ENCODE measurements at places on chromosomes 2 and 18.

DNA sequence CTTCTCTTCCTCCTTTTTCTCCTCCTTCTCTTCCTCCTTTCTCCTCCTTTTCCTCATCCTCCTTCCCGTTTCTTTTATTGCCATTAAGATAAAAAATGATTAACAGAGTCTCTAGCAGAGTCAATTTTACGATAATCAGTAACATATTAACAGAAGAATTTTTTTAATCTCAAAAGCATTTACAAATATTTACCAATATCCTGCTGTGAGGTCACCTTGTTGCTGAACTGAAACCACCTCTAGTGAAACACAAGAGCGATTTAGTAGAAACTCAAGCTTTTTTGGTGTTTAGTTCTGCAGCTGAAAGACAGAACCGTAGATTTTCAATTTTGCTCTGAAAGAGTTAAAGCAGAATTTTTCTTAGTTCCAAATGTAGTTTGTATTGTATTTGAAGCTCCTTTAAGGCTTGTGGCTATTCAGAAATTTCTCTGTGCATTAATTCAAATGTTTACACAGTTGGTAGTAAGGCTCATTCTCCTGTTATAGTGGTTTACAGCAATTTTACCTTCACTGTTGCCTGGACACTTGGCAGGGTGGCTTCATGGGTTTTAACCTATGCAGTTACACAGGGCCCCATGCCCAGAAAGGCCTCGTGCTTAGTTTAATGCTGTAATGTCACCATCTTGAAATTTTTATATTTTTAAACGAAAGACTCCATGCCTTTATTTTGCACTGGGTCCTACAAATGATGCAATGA is 1106.6 kb upstream of the FAM98A start:
- no peak for DNase-seq

DNA sequence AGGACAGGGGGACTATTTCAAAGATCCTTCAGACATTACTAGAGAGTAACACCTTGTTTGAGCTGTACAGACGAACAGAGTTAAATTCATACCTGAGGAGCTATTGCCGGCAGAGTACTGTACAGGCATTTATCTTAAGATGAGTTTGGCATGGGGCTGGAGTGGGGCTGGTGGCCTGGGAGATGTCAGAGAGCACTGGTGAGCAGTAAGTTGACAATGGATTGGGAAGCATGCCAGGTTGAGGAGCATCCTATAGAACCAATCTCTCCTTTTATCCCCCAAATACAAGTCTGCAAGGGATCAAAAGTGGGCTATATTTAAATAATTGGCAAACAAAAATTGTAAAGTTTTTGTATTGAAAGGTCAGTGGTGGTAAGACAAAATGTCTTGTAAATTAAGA is 58.6 kb downstream of the ADCYAP1 start:
- no peak for DNase-seq

DNA sequence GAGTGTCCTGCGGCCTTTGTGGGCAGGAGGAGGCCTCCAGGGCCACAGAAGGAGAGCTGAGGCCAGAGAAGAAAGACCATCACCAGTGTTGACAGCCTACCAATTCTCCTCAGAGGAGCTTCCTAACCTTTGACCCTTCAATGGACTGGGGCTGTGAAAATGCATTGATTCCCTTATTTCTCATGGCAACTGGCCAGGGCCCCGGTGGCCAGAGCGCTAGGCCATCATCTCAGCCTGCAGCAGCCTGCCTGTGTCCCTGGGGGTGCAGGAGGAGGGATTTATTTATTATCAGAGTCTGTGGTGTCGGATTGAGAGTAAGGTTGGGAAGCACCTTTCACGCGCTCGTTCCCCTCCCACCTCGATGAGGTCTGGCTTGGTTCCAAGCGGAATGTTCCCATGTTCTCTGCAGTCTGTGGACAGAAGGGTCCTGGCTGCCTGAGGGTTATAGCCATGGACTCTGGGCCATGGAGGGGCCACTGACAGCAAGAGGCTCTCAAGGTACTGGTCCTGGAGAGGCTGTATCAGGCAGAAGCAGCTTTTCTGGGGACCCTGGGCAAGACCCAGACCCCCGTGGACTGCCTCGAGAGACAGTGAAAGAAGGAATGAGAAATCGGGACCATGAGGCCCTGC is 53.8 kb downstream of the CYP27C1 start:
- no peak for DNase-seq

GRCh38 chr2:100321179-100321865 is 979 bp downstream of the LONRF2 start:
- peak; percentile 6 for DNase-seq

DNA sequence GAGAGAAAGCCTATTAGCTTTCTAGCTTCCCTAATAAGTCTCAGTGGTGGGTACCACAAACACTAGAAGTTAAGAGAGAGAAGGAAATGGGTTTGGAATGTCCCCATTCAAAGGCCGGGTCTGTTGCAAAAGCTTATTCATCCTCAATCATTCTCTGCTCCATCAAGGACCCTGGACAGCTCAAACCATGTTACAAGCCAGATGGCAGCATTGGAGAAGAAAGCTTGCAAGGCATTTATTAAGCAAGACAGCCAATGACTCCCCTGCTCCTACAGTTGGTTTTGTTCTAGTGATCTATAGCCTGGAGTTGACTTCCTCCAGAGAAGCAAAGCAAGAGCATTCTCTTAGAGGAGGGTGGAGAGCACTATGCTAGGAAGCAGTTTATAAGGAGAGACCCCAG is 86.9 kb upstream of the LMAN1 start:
- no peak for DNase-seq

- DNase-seq, result no peak
These were observed 168.8 kb upstream of the VRK2 start for GRCh38 chr2:57877811-57878170.

- peak; percentile 23 for DNase-seq
These were observed 69.2 kb downstream of the TRIP12 start for GRCh38 chr2:229852565-229852964.

GRCh38 chr2:119261493-119262225 is 38.0 kb downstream of the STEAP3 start:
- DNase-seq, result no peak

- no peak for DNase-seq
These were observed 1948.4 kb upstream of the PIK3C3 start for GRCh38 chr18:40006634-40007033.

Data from stimulated activated CD4-positive, alpha-beta T cell treated with anti-CD3 and anti-CD28 coated beads, Interleukin-4, amount 100 ng/mL, for 1 hour (primary cell).